ENCODE measurements at places on chromosomes 2 and 18.

DNA sequence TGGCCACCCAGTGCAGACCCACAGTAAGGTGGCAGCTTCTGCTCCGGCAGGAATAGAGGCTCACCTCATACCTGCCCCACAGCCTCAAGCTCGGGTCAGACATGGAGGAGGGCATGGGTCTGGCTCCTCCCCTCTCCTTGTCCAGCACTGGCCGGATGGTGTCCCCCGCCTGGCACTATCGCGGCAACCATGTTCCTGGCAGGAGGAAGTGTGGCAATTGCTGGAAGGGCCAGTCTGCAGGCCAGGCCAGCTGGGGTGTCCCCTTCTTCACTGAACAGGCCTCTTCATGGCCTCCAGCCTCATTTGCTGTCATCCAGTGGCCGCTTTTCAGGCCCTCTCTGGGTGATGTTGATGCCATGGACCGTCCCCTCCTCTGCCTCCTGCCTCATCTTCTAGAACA lies 41.4 kb upstream of the SMAD7 start:
- DNase-seq: no peak

- DNase-seq: no peak
Observed at GRCh38 chr2:237192881-237193280, 107.2 kb downstream of the COPS8 start.

DNA sequence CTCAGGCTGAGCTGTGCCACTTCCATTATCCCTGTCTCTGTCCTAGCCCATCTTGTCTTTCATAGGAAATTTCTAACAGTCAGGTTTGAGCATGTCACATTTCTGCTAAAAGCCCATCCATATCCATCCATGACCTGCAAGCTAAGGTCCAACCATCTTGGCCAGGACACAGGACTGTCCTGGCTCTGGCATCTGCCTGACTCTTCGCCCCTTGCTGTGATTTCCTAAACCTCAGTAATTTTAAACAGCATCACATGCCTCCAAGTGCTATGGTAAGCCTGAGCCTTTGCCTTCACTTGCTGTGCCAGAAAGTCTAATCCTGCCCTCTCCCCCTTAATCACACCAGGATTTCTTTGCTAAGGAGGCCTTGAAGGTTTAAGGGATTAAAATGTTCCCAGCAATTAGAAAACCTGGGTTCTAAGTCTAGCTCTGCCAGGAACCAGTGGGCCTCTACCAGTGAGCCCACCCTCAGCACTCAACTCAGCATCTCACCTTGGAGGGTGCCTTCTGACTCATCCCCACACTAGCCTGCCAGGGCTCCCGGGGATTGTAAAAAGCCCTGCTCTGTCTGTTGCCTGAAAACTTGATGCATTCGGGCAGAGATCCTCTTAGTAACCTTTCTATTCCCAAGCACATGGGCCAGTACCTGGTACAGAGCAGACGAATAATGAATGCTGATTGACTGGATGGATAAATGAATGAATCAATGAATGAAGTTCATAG lies 411.0 kb downstream of the LRATD1 start:
- DNase-seq: no peak

DNA sequence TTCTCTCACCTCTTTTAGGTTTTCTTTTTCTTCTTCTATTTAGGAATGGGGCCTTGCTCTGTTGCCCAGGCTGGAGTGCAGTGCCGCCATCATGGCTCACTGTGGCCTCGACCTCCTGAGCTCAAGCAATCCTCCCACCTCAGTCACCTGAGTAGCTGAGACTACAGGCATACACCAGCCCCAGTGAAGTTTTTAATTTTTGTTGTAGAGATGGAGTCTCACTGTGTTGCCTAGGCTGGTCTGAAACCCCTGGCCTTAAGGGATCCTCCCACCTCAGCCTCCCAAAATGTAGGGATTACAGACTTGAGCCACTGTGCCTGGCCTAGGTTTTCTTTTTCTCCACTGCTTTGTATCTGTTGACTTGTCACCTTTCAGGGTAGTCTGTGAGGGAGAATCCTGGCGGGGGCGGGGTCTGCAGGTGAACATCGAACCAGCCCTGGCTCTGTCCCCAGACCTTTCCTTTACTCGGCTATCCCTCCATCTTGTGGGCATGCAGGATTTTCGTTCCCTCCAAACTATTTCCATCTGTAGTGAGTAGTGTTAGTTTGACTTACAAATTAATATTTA lies 21.7 kb downstream of the NCK2 start:
- no peak for DNase-seq

- peak; percentile 61 for DNase-seq
Observed at GRCh38 chr2:18520451-18521425, 39.7 kb downstream of the RDH14 start.

DNA sequence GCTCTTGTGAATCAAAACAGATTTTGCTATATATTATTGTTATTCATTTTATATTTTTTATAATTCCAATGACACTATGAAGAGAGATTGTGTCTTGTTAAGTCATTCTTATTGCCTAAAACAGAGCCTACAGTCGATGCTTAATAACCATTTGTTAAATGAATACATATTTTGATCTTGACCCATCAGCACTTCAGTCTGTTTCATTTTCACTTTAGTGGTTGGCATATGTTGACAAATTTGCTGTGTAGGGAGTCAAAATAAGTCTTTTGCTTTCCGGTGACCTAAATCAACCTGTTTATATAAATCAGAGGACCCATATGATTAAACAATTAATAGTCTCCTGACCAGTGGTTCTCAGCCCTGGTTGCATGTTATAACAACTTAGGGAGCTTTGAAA lies 97.1 kb downstream of the TXNL1 start:
- no peak for DNase-seq

GRCh38 chr2:217980591-217980990 lies 22.2 kb downstream of the TNS1 start:
- no peak for DNase-seq

- no peak for DNase-seq
Observed at GRCh38 chr2:179556425-179556824, 291.8 kb upstream of the SESTD1 start.

- DNase-seq: no peak
Observed at GRCh38 chr18:10565835-10566234, 40.0 kb downstream of the NAPG start.

DNA sequence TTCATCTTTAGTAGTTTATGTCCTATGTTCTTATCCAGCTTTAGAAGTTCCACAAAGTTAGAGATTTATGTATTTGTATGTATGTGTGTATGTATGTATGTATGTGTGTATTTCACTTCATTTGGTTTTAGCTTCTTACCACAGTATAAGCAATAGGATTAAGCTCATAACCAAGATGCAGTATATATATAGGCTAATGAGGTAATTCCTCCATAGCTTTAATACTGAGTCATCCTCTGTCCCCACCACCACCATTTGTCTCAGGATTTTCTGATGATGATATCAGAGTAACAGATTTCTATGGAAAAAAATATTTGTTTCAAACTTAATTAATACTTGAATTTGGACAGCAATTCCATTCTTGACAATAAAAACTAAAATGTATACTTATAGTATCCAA lies 159.2 kb downstream of the SOX11 start:
- DNase-seq: no peak

DNA sequence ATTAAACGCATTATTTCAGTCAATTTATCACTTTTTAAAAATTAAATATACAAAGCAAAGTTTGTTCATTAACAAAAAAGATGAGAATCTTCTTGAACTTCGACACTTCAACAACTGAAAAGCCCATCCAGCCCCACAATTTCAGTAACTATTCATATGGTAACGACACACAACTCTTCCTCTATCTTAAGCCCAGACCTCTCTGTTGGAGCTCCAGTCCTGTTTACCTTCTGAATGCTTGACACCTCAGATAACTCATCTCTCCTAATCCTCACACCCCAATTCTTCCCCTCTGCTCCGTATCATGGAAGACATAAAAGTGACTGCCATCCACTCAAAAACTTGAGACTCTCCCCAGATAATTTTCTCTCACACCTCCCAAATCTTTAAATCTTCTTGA lies 12.6 kb downstream of the USP37 start:
- DNase-seq: no peak

DNA sequence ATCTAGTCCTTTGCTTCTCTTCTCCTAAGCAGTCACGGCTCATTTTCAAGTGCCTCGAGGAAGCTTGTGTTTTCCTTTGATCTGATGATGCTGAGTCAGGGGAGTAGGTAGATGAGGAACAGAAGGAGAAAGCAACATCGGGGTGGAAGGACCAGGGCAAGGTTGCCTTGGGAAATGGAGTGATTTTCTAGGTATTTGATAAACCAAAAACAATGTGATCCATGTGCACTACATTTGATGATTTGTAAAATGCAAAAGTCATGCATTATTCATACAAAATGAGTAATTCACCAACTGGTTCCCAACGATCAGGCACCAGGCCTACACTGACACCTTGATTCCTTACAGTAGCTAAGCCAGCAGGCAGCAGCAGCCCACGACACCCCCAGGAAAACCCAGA lies 205.3 kb downstream of the ANAPC1 start:
- DNase-seq: no peak

GRCh38 chr2:176056406-176056805 lies 27.4 kb downstream of the EVX2 start:
- no peak for DNase-seq

GRCh38 chr2:168929031-168929430 lies 27.9 kb downstream of the G6PC2 start:
- no peak for DNase-seq

DNA sequence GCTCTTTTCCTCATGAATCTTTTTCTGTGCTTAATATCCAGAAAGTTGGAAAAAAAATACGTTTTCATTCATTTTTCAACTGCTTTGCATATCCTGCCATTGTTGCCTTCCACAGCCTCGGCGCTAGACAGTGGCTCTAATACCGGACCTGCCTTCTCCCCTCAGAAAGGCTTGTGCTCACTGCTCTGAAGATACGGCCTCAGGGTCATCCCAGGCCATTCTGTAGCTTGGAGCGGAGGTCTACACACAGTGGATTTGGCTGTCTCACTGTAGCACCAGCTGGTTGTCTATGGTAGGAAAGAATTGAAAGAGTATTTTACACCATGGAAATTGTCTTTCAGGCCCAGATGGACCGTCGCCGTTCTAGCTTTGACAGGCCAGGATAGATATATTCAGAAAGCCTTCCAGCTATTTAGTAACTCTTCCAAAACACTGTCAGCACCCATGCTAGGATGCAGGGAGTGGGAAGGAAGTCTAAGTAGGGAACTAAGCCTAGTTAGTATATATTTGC lies 242.0 kb downstream of the TMEM182 start:
- no peak for DNase-seq

GRCh38 chr2:115572746-115573145 lies 1130.3 kb downstream of the DPP10 start:
- DNase-seq: no peak

DNA sequence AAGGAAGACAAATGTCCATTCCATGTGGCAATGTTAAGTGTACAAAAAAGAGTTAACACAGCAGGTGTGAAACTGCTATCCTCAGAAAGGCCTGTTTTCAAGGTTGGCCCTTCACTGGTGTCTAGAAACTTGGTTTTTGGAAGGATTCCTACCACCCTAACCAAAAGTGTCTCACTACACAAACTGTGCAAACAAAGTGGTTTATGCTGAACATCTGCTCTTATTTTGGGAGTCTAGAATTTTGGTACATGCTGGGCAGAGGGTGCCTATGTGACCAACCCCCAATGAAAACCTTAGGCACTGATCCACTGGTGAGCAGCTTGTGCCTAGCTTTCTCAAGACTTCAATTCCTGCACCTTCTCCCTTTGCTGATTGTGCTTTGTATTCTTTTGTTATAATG lies 14.3 kb downstream of the GFPT1 start:
- DNase-seq: no peak

- DNase-seq: no peak
Observed at GRCh38 chr2:69489793-69490192, 52.6 kb upstream of the NFU1 start.

DNA sequence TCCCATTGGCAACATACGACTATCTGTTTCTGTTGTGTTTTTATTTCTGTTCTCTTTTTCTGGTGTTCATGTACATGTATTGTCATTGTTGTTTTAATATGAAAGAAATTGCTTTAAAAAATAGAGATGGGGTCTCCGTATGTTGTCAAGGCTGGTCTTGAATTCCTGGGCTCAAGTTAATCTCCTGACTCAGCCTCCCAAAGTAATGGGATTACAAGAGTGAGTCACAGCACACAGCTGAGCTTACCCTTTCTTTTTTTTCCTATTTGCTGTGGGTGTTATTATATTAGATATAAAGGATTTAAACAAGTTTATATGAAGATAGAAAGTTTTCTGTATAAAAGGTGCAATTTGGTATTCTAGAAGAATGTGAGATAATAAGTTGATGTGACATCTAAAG lies 554.6 kb downstream of the DSC3 start:
- DNase-seq: no peak

GRCh38 chr2:156182132-156182531 lies 150.4 kb downstream of the NR4A2 start:
- peak; percentile 55 for DNase-seq

DNA sequence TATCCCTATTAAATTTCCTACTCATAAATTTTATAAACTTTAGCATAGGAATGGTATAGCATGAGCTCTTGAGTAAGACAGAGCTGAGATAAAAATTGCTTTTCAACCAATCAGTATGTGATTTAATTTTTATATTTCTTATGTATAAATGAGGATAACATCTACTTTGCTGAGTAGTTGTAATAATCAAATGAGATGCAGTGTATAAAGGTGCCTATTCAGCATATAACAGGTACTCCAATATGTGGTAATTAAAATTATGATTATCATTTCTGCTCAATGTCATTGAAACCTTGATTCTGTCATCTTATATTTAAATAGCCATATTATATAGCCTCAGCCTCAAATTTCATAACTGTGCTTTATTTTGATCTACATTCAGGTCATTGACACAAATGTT lies 700.4 kb upstream of the SLC8A1 start:
- no peak for DNase-seq

DNA sequence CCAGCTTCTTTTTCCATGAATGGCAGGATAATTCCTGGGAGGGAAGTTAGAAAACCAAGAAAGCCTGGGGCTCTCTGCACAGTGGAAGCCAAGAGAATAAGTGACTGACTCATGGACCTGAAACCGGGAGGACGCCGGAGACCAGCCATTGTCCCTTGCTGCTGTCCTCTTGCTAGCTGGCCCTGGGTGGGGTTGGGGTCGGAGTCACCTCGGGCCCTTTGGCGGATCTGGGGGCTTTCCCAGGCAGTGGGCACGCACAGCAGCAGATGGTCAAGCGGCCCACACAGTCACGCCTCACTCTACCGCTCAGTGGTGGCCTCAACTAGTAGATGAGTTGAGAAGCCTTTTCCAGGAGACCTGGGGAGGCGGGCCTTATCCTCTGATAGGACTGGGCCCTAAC lies 15.6 kb downstream of the EFHD1 start:
- no peak for DNase-seq

- no peak for DNase-seq
Observed at GRCh38 chr2:240275386-240275785, 134.9 kb upstream of the OTOS start.

- DNase-seq: no peak
Observed at GRCh38 chr2:156465573-156465972, 29.4 kb downstream of the GPD2 start.

- DNase-seq: no peak
Observed at GRCh38 chr2:73232403-73233153, 461 bp downstream of the PRADC1 start.

Measured in H4 (cell line).